ENCODE measurements at places on chromosomes 7 and 10. TPM values are rescaled to one million over a fixed set of nuclear protein-coding genes. Genes with fewer than 3 reads are reported as not detected.

OPN1SW gene
- total RNA-seq: not detected

MKI67 gene
- total RNA-seq: 0.52 TPM

ZFAND4 gene
- total RNA-seq: 10.4 TPM

TRIL gene
- total RNA-seq: 3.2 TPM

SPDYE1 gene
- not detected for total RNA-seq

NEBL gene
- total RNA-seq: 815 TPM

RAPGEF5 gene
- 27.1 TPM for total RNA-seq

FRG2B gene
- not detected for total RNA-seq

GRCh38 chr10:126586128-126586527 lies 84.4 kb downstream of the C10orf90 start:
- no peaks in the 10 kb centered on the region for H3K27me3 ChIP-seq
- DNase-seq: no peak
- no peaks in the 10 kb centered on the region for H3K36me3 ChIP-seq
- no peak overlapping the region for H3K4me3 ChIP-seq

GRCh38 chr10:132606536-132607316 lies 69.1 kb downstream of the INPP5A start:
- H3K27ac ChIP-seq: no peak overlapping the region
- H3K36me3 ChIP-seq: no peaks in the 10 kb centered on the region
- no peaks in the 10 kb centered on the region for H3K27me3 ChIP-seq
- peak overlapping the region; percentile 14 for H3K4me3 ChIP-seq
- peak; percentile 73 for DNase-seq

- DNase-seq: no peak
- no peak overlapping the region for H3K27ac ChIP-seq
- no peaks in the 10 kb centered on the region for H3K36me3 ChIP-seq
- H3K4me3 ChIP-seq: no peak overlapping the region
- H3K27me3 ChIP-seq: no peaks in the 10 kb centered on the region
- no peaks in the 10 kb centered on the region for H3K4me1 ChIP-seq
Measured at GRCh38 chr10:121325490-121326231, 272.6 kb downstream of the FGFR2 start.

- H3K27ac ChIP-seq: no peak overlapping the region
- H3K36me3 ChIP-seq: no peaks in the 10 kb centered on the region
- no peak for DNase-seq
- H3K4me3 ChIP-seq: no peak overlapping the region
- H3K4me1 ChIP-seq: no peaks in the 10 kb centered on the region
Measured at GRCh38 chr7:106609416-106609815, 51.5 kb downstream of the CCDC71L start.

DNA sequence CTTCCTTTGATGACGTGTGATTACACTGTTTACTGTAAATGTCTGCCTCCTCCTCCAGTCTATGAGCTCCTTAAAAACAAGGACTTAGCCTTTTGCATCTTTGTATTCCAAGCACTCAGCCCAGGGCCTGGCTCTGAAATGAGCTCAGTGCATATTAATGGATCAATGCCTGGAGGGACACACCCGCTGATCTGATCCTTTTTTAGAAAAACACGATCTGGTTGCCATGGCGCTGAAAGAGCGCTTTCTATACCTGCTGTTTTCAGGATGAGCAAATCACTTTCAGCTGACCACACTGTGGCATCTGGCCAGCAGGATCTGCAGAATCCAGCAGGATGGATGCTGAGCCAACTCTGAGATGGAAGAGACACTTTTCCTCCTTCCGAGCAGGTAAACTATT lies 37.8 kb upstream of the GARS1 start:
- H3K27me3 ChIP-seq: no peaks in the 10 kb centered on the region
- no peaks in the 10 kb centered on the region for H3K4me1 ChIP-seq
- H3K36me3 ChIP-seq: peaks cover 40% of the 10 kb centered on the region
- H3K27ac ChIP-seq: no peak overlapping the region
- H3K4me3 ChIP-seq: no peak overlapping the region

- H3K4me3 ChIP-seq: no peak overlapping the region
- DNase-seq: no peak
- no peaks in the 10 kb centered on the region for H3K27me3 ChIP-seq
- H3K4me1 ChIP-seq: peaks cover 22% of the 10 kb centered on the region
Measured at GRCh38 chr10:6068422-6068821, 6.3 kb upstream of the IL2RA start.

GRCh38 chr7:67654642-67655041 lies 658.0 kb downstream of the TYW1 start:
- no peaks in the 10 kb centered on the region for H3K27me3 ChIP-seq
- no peak overlapping the region for H3K4me3 ChIP-seq
- no peak for DNase-seq
- H3K36me3 ChIP-seq: no peaks in the 10 kb centered on the region
- H3K4me1 ChIP-seq: peaks cover 16% of the 10 kb centered on the region

GRCh38 chr10:63197344-63198092 lies 64.4 kb downstream of the NRBF2 start:
- no peak for DNase-seq
- no peak overlapping the region for H3K27ac ChIP-seq
- H3K27me3 ChIP-seq: no peaks in the 10 kb centered on the region
- peaks cover 22% of the 10 kb centered on the region for H3K4me1 ChIP-seq
- H3K4me3 ChIP-seq: no peak overlapping the region
- peaks cover 83% of the 10 kb centered on the region for H3K36me3 ChIP-seq

- no peak for DNase-seq
- H3K4me3 ChIP-seq: no peak overlapping the region
- H3K4me1 ChIP-seq: no peaks in the 10 kb centered on the region
- H3K36me3 ChIP-seq: no peaks in the 10 kb centered on the region
- no peak overlapping the region for H3K27ac ChIP-seq
Measured at GRCh38 chr7:153443032-153443701, 609.0 kb upstream of the DPP6 start.

DNA sequence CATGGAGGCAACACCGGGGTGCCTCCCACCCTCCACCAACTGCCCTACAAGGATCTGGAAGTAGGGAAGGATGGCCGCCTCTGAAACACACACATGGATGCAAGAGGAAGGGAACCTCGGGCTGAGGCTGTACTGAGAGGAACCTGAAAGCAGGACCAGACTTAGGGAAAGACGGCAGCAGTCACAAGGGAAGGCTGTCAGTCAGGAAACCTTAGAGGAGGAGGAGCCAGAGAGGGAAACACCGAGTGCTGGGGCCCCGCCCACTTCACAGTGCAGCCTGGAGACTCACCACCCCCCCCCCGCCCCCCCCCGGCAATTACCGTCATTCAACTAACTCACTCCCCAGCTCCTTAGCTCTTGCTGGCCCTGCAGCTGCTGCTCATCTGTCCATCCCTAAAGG lies 2.5 kb downstream of the CYREN start:
- H3K27ac ChIP-seq: peak overlapping the region; percentile 24
- no peaks in the 10 kb centered on the region for H3K27me3 ChIP-seq
- DNase-seq: no peak
- peaks cover 4% of the 10 kb centered on the region for H3K36me3 ChIP-seq
- no peak overlapping the region for H3K4me3 ChIP-seq
- H3K4me1 ChIP-seq: peaks cover 71% of the 10 kb centered on the region

DNA sequence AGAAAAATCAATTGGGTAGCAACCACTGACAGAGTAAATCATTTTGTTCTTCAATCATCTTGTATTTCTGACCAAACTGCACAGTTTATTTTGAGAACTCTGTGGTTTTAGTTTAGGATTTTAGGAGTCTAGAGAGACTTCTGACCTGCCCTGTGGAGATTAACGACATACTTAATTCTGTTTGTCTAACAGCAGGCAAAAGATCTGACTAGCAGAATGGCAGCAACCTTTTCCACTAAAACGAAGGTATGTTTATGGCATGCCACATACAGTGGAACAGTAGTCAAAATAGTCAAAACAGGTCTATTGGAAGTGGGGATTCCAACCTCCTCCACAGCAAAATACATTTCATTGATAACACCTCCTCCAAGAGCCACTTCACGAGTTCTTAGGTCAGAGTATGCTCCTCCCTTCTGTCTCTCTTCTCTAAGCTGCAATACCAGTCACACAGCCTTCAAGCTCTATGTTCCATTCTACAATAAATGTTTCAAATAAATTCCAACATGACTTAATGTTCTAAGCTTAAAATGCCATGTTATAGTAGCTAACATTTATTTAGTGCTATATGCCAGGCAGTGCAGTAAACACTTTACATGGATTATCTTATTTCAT lies 34.4 kb downstream of the NRCAM start:
- H3K27me3 ChIP-seq: no peaks in the 10 kb centered on the region
- H3K27ac ChIP-seq: no peak overlapping the region
- no peaks in the 10 kb centered on the region for H3K36me3 ChIP-seq
- no peaks in the 10 kb centered on the region for H3K4me1 ChIP-seq

- peak overlapping the region; percentile 98 for H3K27ac ChIP-seq
- DNase-seq: peak; percentile 79
- H3K4me1 ChIP-seq: no peaks in the 10 kb centered on the region
- H3K27me3 ChIP-seq: no peaks in the 10 kb centered on the region
- H3K4me3 ChIP-seq: peak overlapping the region; percentile 90
Measured at GRCh38 chr10:131901181-131901829, 497 bp downstream of the PPP2R2D start.

DNA sequence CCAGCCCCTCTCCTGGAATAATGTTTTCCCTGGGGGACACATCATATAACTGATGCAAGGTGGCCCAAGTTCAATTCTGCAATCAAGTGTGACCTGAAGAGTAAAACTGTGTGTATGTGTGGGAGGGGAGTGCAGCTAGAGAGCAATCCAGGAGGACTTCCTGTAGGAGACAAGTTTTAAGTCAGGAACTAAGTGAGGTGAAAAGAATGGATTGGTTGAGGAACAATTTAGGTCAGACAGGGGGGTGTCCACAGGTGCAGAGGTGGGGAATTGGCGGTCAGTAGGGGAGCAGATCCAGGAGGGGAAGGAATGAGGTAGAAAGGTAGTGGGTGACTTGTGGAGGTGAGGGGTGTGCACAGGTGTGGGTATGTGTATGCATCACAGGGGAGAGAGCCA lies 82.6 kb downstream of the NEURL1 start:
- peaks cover 10% of the 10 kb centered on the region for H3K4me1 ChIP-seq
- no peaks in the 10 kb centered on the region for H3K36me3 ChIP-seq
- H3K27me3 ChIP-seq: no peaks in the 10 kb centered on the region
- no peak for DNase-seq
- no peak overlapping the region for H3K4me3 ChIP-seq
- H3K27ac ChIP-seq: no peak overlapping the region

DNA sequence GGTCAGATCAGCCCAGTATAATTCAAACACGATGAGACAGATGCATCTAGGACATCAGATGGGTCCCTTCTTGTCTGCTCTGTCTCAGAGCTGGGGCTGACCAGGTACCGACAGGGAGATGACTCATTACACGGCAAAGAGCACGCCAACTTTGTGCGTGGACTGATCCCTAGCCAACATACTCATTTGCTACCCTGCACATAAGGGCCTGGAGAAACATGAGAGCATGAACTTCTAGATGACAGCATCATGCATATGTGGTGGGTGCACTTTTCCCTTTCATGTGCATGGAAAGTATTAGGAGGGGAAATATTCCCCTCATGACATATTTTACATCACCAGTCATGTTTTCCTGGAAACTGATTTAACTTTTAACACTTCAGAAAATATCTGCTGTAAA lies 35.1 kb upstream of the NPVF start:
- DNase-seq: no peak
- no peaks in the 10 kb centered on the region for H3K27me3 ChIP-seq
- no peaks in the 10 kb centered on the region for H3K36me3 ChIP-seq

GRCh38 chr7:123724817-123725253 lies 24.0 kb downstream of the WASL start:
- no peak overlapping the region for H3K4me3 ChIP-seq
- H3K27me3 ChIP-seq: no peaks in the 10 kb centered on the region
- no peak for DNase-seq
- H3K4me1 ChIP-seq: peaks cover 18% of the 10 kb centered on the region
- no peaks in the 10 kb centered on the region for H3K36me3 ChIP-seq
- H3K27ac ChIP-seq: no peak overlapping the region

DNA sequence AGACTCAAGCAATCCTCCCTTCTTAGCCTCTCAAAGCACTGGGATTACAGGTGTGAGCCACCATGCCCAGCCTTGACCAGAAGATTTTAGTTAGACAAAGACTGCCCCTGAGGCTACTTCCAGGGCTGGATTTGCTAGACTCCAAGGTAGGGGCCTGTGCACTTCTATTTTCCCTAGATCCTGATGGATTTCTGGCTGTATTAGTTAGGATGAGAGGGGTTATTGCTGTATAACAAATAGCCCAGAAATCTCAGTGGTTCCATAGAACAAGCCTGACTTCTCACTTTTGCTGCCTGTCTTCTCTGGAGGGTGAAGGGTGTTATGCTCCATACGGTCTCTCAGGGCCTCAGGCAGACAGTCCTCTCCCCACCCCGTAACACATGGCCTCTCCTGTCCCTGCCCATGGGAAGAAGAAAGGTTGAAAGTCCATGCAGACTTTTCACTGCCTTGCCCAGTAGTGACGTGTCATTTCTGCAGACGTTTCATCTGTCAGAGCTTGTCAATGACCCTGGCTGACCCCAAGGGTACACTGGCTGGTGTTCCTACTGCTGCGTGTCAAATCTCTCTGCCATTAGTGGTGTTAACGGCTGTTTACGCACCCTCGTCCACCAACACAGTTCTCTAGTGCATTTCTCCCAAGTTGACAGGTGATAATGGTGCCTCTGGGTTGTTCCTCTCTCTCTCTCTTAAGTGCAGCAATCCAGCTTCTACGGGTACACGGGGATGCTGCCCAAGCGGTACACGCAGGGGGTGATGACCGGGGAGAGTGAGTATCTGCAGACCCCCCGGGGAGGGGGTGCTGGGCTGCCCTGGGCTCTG lies 11.6 kb downstream of the SLC29A4 start:
- no peak for DNase-seq
- H3K4me3 ChIP-seq: no peak overlapping the region
- no peak overlapping the region for H3K27ac ChIP-seq
- no peaks in the 10 kb centered on the region for H3K36me3 ChIP-seq
- peaks cover 8% of the 10 kb centered on the region for H3K27me3 ChIP-seq
- H3K4me1 ChIP-seq: no peaks in the 10 kb centered on the region

DNA sequence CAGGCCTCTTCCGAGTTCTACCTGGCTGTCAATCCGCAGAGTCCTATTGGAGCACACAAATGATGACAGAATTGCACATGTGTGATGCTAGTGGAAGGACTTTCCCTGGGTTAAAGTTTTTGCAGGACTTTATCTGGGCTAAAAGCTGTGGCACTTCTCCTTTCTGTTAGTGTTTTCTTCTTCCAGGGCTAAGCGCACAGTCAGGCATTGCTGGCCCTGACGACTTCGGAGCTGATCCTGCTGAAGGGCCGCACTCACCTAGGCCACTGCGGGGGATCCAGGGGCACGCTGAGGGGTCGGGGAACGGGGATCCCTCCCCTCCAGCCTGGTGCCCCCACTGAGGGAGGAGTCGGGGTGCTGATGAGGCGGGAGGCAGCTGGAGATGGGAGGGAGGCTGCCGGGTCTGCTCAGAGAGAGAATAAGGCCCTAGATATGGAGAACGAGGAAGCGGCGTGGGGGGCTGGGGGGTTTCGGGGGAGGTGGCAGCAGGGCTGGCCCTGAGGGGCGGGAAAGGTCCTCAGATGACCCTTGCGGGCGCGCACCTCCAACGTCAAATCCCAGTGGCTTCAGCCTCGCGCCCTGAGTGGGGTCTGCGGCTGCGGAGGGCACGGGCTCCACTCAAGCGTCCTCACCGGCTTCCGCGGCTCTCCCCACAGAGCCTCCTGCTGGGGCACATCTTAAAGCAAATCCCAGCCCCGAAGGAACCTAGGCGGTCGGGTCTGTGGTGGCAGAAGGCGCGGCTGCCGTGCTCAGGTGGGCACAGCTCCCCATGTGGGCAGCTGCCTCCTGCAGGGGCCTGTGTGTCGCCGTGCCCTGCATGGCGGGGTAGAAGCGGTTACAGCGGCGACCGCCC lies 30.9 kb downstream of the AGR3 start:
- H3K4me3 ChIP-seq: no peak overlapping the region
- peaks cover 5% of the 10 kb centered on the region for H3K4me1 ChIP-seq
- H3K27me3 ChIP-seq: no peaks in the 10 kb centered on the region
- H3K27ac ChIP-seq: no peak overlapping the region
